Cerebellar nuclear complex (tissue), 1 donor: ENCODE measurements at places on chromosomes 6 and 20.
A peak's percentile ranks its signal among the peaks of the same experiment; 100 is the strongest.

GRCh38 chr6:108565091-108565766 is 4.5 kb downstream of the FOXO3 start:
- no peak for DNase-seq

DNA sequence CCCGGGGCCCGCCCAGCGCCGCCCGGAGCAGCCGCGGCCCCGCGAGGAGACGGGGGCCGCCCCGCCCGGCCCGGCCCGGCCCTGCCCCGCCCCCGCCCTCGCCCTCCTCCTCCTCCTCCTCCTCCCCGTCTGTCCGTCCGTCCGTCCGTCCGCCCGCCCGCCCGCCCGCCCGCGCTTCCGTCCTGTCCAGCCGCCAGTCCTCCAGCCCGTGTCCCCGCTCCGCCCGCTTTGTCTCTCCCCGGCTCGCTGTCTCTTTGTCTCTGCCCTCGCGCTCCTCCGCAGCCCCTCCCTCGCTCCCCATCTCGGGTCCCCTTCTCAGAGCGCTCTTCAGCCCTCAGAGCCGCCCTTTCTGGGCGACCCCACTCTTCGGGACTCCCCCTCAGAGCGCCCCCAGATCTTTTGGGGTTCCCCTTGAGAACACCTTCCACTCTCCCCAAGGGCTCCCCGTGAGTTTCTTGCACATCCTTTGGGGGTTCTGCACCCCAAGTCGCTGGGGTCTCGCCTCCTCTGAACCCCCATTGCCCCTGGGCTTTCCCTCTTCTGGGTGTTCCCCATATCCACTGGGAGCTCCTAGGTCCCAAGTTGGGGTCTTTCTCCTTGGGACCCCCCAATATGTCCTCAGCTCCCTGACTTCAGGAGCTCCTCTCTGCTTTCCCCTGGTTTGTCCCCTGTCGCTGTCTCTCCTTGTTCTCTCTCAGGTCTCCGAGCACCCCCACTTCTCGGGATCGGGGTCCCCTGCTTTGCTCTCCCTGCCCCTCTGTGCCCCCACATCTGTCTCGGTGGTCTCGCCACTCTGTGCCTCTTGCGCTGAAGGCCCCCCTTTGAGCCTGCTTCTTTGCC is 79.5 kb upstream of the MYL9 start:
- DNase-seq = no peak

DNA sequence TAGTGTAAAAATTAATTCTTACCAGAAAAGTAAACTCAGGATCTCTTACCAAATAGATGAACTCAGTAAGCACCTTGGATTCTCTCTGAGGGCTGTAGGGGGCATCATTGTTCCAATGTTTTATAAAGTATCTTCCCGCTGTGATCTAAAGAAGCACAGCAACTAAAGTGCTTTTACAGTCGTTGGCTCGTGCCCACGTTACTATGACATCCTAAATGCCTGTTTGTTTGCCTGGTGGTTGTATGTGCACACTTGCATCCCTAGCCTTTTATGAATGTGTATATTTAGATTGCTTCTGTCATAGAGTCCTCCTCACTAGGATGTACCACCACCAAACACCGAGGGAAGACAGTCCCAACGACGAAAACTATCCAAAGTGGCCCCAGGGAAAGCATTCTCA is 34.5 kb downstream of the SLX4IP start:
- DNase-seq = no peak

- peak; percentile 22 for DNase-seq
These were observed 3.2 kb downstream of the SLC29A1 start for GRCh38 chr6:44226368-44227147.

GRCh38 chr20:36337886-36338285 is 31.7 kb downstream of the DLGAP4 start:
- no peak for DNase-seq

- no peak for DNase-seq
These were observed 3.1 kb downstream of the FBXL4 start for GRCh38 chr6:98944598-98945081.

DNA sequence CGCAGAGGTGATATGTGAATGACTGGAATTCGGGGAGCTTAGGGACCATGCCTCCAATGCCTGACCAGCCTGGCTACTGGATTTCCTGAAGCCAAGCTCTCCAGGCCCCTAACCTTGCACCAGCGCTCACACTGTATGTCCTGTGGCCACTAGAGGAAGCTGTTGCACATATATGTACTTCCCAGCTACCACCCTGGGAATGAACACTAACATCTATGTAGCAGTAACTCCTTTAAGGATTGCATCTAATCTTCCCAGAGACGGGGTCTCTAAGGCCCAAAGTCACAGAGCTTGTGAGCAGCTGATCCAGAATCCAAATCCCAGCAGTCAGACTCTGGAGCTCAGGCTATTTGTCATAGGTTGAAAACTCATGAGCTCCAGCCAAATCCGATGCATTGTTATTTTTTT is 20.4 kb upstream of the BPIFB1 start:
- no peak for DNase-seq

GRCh38 chr6:155265843-155266535 is 2.2 kb downstream of the CLDN20 start:
- DNase-seq = no peak

DNA sequence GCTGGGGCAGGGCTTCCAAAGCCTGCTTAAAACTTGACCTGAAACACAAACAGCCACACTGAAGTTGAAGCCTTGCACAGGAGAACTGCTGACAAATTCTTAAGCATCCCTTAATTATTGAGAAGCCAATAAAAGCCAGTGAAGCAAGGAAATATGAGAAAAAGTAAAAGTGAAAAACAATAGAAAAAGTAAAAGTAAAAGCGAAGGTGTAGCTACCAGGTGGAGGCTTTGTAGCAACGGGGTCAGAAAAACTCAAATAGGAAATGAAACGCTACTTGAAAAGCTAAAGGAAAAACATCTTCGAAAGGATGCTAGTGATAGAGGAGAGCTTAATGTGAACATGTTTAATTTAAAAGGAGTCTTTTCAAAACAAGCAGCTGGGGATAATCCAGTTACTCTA is 97.4 kb downstream of the IRF4 start:
- DNase-seq = no peak

DNA sequence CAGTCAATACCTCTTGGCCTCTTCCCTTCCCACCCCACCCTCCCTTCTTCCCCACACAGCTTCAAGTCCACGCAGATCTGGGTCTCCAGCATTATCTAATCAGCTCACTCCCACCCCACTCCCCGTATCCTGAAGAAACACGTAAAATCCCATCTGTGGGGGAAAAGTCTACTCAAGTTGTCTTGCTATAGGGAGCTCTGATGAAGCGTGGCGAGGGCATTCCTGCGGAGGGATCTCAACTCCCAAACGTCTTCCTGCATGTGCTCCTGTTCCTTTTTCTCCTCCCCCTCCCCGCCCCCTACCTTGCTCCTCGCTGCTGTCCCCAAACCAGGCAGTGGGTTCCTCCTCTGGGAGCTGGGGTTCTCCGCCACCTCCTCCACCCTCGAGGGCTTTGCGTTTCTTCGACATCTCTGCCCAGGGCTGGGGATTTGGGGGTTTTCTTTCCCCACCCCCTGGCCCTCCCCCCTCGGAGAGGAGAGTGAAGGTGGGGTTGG is 181.8 kb downstream of the TBXT start:
- no peak for DNase-seq

DNA sequence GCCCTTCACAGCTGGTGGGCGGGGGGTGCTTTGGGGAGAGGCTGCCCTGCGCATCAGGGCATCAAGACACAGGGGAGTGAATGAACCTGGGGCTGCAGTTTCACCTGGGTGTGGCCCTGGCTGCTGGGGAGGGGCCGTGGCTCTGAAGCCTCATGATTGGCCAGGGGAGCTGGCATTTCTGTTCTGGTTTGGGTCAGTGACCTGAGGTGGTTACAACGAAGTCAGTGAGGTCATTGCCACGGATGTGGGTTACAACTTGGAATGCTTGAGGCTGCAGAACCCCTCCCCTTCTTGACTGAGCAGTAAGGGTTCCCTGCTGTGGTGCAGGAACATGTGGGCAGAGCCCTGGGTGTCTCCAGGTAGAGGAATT is 3.0 kb downstream of the TCEA2 start:
- DNase-seq = no peak

GRCh38 chr6:21586740-21587178 is 6.8 kb upstream of the SOX4 start:
- DNase-seq = peak; percentile 63

DNA sequence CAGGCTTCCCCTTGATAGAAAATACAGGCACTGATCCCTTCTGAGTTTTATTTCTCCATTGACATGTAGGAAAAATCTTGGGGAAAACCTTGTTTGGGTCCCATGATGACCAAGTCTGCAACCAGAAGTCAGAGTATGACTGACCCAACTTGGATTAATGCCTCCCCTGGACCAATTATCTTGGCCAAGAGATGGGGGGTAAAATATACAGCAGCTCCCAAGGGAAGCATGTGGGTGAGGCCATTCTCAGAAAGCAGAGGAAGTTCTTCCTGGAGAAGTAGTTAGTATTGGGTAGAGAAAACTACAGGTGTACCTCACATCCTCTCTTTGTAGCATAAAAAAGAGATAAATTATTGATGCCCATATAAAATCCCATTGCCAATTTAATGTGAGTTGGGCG is 285.2 kb upstream of the PLCB4 start:
- no peak for DNase-seq

DNA sequence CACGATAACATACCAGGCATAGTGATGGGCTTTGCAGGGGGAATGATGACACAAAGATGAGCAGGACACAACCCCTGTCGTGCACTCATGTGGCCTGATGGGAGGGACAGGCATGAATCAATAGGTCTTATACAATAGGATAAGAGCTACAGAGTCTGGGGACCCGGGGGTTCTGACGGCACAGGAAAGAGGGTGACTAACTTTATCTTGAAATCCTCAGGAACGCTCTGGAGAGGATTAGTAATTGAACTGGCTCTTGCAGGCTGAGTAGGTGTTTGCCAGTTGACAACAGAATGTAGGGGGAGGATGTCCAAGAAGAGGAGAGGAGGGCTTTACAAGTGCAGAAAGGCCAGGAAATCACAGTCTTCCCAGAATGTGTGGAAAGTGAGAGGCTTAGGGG is 219.9 kb upstream of the ECI2 start:
- DNase-seq = no peak

- no peak for DNase-seq
These were observed 41.7 kb downstream of the RNF24 start for GRCh38 chr20:3973705-3974104.

DNA sequence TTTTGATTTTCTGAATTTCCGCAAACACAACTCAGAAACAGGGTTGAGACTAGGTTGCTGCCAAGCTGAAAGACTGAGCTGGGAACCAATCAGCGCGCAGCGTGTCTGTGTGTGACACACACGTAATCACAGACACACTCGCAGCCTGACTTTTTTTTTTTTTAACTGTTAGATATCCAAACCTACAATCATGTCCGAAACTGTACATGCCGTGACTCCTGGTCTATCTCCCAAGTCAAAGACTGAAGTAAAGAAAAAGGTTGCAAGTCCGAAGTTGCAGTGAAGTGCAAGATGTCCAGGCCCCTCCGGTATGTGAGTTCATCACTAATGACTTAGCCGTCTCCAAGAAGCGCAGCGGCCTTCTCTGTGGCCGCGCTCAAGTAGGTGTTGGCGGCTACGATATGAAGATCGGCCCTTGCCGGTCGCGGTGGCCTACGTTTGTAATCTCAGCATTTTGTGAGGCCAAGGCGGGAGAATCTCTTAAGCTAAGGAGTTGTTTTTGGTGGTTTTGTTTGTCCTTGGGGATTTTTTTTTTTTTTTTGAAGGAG is 108.2 kb downstream of the HFE start:
- DNase-seq = peak; percentile 92

DNA sequence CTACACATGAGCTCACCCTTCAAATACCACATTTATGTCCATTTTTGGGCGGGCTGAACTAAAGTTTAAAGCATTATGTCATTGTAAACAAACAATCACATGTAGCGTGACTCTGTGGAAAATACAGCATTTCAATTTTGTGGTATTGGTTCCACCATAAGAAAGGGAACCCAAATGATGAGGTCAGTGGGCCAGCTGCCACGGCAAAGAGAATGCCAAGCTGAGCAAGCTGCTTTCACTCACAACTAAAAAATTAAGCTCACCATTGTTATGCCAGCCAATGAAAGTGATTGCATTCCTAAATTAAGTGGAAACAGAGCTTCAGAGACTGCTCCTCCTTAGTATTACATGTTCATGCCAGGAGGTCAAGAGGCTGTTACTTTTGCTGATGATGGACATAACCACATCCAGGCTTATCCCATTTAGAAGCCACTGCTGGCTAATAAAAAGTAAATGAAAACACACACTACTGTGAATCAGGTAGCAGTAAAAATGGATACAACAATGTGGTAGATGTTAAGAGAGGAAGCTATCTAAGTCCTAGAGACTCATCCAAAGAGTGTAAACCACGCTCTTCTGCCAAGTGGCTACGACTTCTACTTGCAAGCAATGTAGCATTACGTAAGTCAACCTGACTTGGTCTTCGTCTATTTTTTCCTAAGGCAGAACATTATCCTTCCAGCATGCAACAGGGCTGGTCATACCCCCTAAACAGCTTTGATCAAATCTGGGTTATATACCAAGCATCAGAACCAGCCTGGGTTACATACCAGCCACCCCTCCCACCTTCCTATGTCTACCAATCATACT is 164.8 kb downstream of the BACH2 start:
- no peak for DNase-seq

DNA sequence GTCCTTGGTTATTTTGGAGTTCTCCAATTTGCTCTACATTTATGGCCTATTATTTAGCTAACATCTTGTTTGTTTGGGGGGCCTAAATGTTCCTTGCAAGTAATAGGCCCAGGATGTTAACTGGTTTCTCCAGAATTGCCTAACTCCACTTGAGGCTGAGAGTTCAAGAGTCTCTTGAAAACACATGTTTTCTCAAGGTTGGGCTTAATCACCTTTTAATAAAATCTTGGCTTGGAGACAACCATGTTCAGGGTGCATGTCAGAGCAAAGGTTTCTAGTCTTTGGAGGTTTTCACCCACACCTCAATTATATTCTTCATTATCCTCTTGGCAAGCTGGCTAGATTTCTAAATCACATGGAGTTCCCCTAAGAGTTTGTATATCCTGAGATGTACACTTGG is 54.2 kb downstream of the KLHL31 start:
- DNase-seq = no peak
